ENCODE measurements at places on chromosomes 1 and 21. TPM values are rescaled to one million over a fixed set of nuclear protein-coding genes. Genes with fewer than 3 reads are reported as not detected.

Gene PPIAL4G
- polyA plus RNA-seq: not detected

Gene KRTAP19-3
- polyA plus RNA-seq: not detected

- DNase-seq: no peak
These were observed 1.1 kb downstream of the CKS1B start for GRCh38 chr1:154975409-154976059.

GRCh38 chr1:204206121-204206520 lies 7.7 kb downstream of the GOLT1A start:
- no peak for DNase-seq

- peak; percentile 89 for DNase-seq
These were observed 321.0 kb upstream of the LRRC7 start for GRCh38 chr1:69246710-69247109.

DNA sequence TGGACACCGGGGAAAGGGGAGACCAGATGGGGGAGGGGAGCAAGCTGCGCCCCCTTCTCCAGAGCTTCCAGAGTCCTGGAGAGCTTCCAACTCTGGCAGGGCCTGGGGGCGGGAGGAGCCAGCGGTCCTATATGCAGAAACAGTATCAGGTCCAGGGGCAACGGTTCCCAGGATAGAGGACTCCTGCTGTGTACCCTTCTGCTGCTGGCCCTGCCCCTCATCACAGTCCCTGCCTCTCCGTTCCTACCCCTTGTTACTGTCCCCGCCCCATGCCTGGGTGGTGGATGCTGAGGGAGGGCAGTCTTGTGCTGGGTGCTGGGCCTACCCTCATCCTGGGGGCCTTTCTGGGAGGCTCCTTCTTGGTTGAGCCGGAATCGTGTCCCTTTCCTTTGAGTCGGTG lies 19.2 kb upstream of the PEX10 start:
- no peak for DNase-seq

GRCh38 chr1:41430582-41430981 lies 53.9 kb downstream of the EDN2 start:
- DNase-seq: no peak

DNA sequence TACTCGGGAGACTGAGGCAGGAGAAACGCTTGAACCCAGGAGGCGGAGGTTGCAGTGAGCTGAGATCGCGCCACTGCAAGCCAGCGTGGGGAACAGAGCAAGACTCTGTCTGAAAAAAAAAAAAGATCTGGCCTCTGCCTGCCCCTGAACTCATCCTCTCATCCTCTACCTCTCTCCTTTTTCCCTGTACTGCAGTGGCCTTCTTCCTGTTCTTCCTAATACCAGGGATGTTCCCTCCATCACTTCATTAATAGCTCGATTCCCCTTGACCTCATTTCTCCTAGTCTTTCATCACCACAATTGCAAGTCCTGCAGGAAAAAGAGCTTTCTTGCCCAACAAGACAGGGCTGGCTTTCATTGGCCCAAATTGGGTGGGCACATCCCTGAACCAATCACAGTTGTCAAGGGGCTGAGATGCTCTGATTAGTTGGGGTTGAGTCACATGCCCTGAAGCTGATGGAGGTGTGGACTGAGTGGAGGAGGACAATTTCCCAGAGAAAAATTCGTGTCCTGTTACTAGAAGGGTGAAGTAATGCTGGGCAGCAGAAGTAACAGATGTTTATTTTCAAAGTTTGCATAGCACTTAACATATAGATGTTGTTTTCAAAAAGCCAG lies 86.8 kb upstream of the PUM1 start:
- peak; percentile 30 for DNase-seq

GRCh38 chr21:42566524-42567213 lies 53.0 kb downstream of the SLC37A1 start:
- no peak for DNase-seq

- DNase-seq: no peak
These were observed 519.2 kb upstream of the ZP4 start for GRCh38 chr1:238409932-238410331.

DNA sequence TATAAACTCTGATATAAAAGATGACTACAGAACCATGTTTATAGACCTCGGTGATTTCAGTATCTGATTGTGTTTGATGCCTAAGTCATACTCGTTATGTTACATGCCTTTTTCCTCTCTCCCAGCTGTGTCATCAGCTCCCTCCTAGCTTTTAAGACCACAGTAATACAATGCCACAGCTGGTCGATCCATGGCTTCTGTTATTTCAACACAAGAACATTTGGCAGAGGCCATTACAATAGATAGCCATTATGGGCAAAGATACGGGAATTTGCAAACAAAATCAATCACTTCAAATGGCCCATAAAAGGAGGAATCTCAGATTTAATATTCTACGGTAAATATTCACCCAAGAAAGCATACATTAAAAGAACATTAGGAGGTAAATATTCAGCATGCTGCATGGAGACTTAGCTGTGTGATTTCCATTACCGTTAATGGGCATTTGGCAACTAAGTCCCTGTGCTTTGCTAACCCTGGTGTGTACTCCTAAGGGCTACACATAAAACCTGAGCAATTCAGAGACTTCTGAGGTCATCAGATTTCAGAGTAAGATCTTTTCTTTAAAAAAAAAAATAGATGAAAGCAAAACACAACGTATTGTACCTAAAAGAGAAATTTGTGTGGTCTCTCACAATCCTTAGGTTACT lies 153.4 kb downstream of the PIGK start:
- no peak for DNase-seq

- DNase-seq: peak; percentile 56
These were observed 39.7 kb downstream of the GNG12 start for GRCh38 chr1:67793562-67793961.

- no peak for DNase-seq
These were observed 66.3 kb upstream of the PPP2R5A start for GRCh38 chr1:212218911-212219310.

DNA sequence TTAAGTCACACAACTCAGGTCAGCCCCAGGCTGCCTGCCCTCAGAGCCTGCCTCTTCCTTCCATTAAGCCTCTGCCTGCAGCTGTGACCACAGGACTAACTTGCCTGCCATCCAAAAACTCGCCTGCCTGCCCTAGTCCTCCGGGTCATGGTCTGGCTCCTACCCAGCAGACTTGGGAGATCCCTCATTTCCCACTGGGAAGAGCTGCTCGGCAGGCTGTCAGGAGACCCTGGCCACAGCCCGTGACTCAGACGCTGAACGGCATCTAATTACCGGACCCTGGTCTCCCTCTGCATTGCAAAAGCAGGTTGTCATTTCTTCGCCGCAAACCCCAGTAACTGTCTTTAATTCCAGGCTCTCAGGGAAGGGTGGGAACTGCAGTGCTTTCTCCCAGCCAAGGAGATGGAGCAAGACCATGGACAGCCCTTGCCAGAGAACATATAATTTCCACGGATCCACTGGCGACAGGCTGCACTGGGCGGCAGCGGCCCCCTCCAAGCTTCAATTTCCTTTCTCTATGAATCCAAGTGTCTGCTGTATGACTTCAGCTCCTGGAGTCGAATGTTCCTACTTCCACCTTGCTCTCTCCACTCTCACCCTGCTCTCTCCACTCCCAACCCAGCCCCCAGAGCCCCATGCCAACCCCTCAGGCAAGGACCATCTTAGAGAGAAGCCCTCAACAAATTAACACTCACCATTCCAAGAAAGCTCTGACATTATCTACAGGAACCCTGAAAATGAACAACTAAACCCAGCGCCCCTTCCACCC lies 20.4 kb downstream of the OLFML2B start:
- DNase-seq: no peak
